Amniotic epithelial cell (primary cell): ENCODE measurements at places on chromosomes 7 and 10.

GRCh38 chr10:112026438-112026837 is 157.1 kb downstream of the GPAM start:
- no peak for DNase-seq

- no peak for DNase-seq
Measured at GRCh38 chr10:85786401-85786899, 580.1 kb downstream of the GRID1 start.

- no peak for DNase-seq
Measured at GRCh38 chr10:100709146-100710082, 36.0 kb upstream of the PAX2 start.

DNA sequence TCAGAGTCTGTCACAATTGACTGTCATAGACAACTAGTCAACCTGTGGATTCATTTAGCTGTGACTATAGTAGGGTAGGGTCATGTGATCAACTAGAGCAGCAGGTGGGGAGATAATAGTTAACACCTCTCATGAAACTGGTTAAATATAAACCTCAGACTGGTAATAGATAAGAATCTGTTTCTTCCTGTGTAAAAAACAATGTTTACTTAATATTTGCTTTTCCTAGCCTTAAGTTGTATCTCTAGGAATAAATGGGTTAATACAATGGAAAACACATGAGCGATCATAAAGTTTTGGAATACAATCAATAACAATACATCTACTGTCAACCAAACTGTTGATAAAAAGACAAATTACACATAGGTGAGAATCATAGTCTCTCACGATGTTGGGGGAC is 43.4 kb upstream of the ITGB8 start:
- DNase-seq, result no peak

DNA sequence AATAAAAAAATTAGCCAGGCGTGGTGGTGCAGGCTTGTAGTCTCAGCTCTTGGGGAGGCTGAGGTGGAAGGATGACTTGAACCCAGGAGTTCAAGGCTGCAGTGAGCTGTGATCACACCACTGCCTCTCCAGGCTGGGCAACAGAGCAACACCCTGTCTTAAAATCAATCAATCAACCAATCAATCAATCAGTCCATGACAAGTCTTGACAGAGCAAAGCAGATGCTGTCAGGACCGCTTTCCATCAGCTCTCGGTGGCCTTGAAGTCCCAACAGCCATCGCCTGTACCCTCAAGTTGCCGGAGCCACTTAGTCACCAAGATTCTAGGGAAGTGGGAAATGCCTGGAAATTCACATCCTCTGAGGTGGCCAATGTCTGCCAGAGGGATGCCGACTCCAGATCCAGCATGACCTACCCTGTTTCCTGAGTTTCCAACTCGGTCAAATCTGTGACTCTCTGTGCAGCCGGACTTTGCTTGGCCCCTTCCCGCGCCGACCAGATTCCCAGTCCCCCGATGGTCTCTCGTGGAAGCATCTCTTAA is 871 bp upstream of the CCL24 start:
- no peak for DNase-seq

DNA sequence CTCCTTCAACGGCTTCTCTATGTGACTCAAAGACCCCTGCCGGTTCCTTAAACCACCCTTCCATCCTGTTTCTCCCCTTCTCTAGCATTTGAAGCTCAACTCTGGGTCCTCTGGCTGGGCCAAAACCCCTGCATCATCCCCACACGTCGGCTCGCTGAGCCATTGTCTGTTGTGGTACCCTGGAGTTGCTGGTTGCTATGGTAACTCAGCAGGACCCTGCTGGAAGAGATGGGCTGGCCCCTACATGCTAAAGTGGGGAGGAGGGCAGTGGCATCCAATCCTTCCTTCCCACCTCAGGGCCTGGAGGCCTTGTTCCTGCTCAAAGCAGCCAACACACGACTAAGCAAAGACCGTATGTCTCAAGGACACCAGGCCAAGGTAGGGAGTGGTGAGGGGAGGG is 452.5 kb downstream of the PLXNA4 start:
- no peak for DNase-seq

GRCh38 chr7:38321515-38321944 is 48.1 kb upstream of the TARP start:
- DNase-seq, result peak; percentile 36

- no peak for DNase-seq
Measured at GRCh38 chr7:94972296-94972695, 64.9 kb downstream of the PPP1R9A start.

DNA sequence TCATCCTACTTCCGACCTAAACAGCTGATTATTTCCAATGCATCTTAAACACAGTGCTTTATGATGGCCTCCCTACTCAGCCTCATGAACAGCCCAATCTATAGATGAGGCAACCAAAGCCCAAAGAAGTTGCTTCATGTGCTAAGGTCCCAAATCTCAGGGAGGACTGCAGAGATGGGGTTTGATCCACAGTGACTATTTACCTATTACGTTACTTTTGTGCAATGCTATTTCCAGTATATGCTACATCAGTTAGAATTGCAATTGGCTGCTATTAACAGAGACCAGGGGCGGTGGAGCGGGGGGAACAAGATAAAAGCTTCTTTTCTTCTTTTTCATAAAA is 153.0 kb upstream of the TNS3 start:
- no peak for DNase-seq

GRCh38 chr7:4861227-4861626 is 603 bp downstream of the PAPOLB start:
- no peak for DNase-seq
